ENCODE measurements at places on chromosomes 4 and X. TPM values are rescaled to one million over a fixed set of nuclear protein-coding genes. Genes with fewer than 3 reads are reported as not detected.

The AADAT gene
- 3.2 TPM for total RNA-seq

The HELT gene
- total RNA-seq = not detected

DNA sequence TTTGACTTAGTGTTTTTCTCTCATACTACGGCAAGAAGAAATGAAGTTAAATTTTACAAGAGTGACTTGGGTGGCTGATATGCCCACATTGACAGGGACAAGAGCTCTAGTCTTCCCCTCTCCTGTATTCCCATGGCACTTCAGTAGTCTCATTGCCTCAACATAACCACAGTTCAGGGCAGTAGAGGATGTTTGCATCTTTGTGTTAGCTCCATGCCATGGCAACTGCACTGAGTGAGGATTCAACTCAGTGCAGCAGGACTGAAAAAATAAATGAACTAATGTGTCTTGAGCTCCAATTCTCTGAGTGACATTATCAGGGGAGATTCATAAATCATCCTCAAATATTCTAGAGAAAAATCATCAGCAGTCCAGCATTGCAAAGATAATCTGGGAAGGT is 78.8 kb downstream of the TET2 start:
- DNase-seq = no peak

- no peak for DNase-seq
Observed at GRCh38 chrX:50152456-50152855, 48.4 kb downstream of the AKAP4 start.

- peak; percentile 23 for DNase-seq
Observed at GRCh38 chr4:98794565-98795205, 134.2 kb downstream of the EIF4E start.

- DNase-seq = no peak
Observed at GRCh38 chr4:18198653-18199052, 177.1 kb upstream of the LCORL start.

GRCh38 chr4:55910140-55910539 is 38.6 kb upstream of the CEP135 start:
- no peak for DNase-seq
